ENCODE measurements at places on chromosomes 5 and 9.

GRCh38 chr5:144313147-144313726 lies 142.6 kb downstream of the KCTD16 start:
- DNase-seq = no peak

DNA sequence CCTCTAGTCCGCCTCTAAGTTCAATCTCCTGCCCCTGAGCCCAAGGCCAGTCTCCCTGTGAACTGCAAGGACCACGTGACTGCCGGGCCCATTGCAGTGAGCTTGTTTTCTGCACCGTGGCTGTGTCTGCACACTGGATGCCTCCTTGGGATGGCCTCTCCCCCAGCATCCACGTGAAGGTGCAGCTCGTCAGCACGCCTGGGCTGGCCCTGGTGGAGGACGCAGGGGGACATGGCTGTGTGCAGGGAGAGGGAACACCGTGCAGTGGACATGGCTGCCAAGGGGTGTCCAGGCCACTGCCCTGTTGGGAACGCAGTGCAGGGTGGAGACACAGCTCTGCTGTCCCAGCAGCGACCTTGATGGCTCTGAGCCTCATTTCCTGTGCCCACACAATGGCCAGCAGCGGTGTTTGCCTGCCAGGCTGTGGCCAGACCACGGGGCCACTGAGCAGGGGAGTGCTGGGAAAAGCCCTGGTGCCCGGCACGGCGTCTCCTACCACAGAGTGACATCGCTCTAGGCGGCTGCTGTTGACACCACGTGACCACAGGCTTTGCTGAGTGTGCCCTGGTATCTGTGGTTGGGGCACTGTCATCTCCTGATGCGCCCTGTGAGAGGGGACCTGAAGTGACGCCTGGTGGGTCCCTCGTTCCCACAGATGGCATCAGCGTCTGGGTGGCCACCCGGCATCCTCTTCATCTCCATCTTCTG lies 26.9 kb upstream of the EXOC3 start:
- peak; percentile 26 for DNase-seq

GRCh38 chr9:127862075-127863011 lies 7.9 kb upstream of the ENG start:
- DNase-seq = no peak

- no peak for DNase-seq
Observed at GRCh38 chr5:57831932-57832331, 349.3 kb upstream of the ACTBL2 start.

DNA sequence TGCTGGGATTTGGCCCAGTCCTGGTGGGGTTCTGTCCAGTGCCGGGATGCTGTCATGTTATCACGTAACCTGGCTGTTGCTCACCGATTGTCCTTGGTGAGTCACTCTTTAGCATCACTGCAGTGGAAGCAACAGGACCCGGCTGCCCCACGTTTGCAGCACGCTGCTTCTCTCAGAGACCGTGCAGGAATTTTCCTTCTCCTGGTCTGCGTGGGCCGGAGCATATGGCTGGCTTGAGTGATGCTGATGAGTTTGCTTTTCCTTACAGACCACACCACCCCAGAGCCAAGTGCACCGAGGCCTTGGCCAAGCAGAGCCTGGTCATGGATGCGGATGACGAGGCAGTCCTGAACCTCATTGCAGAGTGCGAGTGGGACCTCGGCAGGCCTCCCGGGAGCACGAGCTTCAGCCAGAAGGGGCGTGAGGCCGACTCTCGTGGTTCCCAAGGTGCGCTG lies 21.4 kb downstream of the CEP72 start:
- DNase-seq = peak; percentile 16

DNA sequence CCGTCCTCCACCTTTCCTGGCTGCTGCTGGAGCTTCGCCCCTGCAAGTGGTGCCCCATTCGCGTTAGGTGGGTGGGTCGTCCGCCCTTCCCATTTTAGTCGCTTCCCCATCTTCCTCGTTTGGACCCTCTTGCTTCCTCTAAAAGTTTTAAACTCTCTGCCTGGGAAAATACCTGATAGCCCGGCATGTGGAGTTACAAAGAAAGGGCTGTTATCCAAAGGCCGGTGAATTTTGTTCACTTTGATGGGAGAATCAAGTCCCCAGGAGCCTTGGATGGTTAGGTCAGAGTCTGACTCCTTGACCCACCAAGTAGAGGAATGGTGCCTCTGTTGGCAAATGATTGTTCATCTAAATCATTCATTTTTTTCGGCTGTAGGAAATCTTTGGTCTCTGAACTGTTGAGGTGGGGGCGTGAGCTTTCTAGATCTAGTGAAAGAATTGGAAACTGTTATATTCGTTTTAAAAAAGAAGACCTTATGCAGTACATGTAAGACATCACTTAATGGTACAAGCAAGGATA lies 29.5 kb upstream of the APC start:
- no peak for DNase-seq

DNA sequence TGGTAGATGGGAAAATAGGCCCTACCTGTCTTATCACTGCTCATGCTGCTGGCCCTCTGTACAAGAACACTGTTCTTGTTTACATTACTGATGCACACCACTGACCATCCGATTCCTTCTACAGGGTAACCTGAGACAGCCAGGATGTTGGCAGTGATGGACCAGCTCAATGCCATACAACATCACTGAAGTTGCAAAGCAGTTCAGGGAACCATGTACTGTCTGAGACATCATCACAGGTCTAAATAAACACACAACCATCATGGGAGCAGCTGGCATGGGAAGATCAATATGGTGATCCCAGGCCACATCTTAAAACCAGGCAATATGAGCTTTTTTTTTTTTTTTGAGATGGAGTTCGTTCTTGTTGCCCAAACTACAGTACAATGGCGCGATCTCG lies 59.0 kb downstream of the IARS1 start:
- no peak for DNase-seq

- no peak for DNase-seq
Observed at GRCh38 chr9:131421691-131422090, 27.8 kb downstream of the PRRC2B start.
